ENCODE measurements at places on chromosomes 16 and 17.

GRCh38 chr16:4970010-4970409, 11.9 kb downstream of the SEC14L5 start:
- DNase-seq = no peak

DNA sequence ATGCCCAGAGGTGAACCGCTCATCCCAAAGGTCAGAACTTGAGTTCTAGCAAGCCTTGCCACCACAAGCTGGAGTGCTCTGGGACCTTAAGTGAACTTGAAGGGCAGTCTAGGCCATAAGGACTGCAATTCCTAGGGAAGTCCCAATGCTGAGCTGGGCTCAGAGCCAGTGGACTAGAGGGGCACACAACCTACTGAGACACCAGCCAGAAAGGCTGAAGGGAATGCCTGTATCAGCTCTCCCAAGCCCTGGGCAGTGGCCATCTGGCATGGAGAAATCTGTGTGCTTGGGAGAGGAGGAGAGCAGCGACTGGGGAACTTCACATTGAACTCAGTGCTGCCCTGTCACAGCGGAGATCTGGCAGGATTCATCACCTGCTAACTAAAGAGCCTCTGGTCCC, 201.3 kb downstream of the CEP112 start:
- no peak for DNase-seq

DNA sequence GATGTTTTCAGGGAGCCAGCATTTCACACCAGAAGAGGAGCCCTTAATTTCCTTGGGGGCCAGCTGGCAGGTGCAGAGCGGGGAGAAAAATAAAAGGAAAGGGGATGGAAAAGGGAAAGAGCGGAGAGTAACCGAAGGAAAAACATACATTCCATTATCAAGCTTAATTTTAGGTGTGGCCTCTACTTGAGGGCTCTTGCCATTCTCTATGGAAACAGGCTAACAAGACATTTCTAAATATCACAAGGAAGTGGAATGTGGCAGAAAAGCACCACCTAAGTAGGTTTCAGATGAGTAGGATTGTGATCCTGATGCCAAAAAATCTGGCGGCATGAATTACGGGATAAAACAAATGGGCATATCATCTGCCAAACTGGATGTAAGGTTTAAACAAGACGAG, 970 bp upstream of the DYNC1LI2 start:
- no peak for DNase-seq

DNA sequence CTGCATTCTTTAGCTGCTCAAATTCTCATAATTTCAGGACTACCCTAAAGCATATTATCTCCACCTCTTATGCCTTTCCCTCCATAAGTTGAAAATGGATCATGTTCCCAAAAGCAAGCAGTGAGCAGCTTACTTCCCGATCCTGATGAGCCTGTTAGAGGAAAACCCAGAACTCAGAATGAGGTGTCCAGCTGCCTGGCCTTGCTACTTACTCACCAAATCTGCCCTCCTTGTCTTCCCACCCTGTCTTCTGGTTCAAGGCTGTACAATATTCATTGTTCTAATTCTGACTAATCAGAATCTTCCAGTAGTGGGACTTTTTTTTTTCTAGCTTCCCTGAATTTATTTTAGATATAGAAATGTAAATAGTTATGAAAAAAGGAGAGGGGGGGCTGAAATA, 10.8 kb downstream of the LYRM1 start:
- no peak for DNase-seq

- DNase-seq = no peak
These were observed 22.0 kb downstream of the CLUH start for GRCh38 chr17:2689411-2690164.

GRCh38 chr16:79601931-79602627, 1.5 kb upstream of the MAF start:
- DNase-seq = peak; percentile 68

- DNase-seq = no peak
These were observed 536.9 kb downstream of the TMEM114 start for GRCh38 chr16:8053437-8053836.

DNA sequence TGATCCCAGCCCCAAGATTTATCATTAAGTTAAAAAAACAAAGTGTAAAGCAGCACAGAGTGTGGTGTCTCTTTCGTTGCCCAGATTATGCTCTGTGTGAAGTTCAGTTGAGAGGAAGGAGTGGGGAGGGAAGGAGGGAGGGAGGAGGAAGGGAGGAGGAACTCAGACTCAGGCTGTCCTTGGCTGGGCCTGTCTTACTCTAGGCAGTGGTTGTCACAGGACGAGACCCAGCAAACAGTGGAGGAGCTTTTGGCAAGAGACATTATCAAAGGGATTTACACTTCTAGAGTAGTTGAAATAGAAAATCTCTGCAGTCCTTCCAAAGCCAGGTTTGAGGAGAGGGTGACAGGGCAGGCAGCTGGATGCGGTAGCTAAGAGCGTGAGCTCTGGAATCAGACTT, 27.8 kb downstream of the KNOP1 start:
- no peak for DNase-seq

DNA sequence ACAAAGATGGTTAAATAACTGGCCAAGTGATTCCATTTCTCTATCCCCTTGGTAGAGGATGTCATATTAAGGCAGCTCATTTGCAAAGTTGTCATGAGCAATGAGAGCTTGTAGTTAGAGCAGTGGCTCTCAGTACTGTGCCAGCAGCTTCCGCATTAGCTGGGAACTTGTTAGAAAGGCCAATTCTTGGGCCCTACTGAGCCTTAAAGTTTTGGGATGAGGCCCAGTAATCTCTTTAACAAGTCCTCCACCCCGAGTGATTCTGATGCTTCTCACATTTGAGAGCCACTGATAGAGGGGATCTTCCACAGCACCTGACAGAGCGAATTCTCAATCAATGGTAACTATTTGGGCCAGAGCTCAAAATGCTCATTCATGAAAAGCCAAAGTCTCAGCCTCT, 20.2 kb upstream of the CCL1 start:
- DNase-seq = no peak

DNA sequence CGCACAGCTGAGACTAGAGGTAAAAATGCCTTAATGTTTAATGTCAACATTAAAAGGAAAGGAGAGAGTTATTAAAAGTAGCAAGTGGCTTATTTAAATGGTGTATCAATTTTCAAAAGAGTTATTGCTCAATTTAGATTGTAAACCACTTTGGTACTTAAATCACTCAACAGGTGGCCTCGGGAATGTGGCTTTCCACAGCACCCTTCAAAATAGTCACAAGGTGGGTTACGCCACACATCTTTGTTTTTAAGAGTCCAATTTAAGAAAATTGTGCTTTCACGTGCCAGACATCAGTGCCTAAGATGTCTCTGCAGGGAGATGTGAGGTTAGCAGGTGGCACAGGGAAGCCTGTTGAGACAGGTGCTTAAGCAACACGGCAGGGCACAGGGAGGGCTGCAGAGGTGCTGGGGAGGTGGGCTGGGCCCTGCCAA, 27.5 kb upstream of the ADCY7 start:
- no peak for DNase-seq

DNA sequence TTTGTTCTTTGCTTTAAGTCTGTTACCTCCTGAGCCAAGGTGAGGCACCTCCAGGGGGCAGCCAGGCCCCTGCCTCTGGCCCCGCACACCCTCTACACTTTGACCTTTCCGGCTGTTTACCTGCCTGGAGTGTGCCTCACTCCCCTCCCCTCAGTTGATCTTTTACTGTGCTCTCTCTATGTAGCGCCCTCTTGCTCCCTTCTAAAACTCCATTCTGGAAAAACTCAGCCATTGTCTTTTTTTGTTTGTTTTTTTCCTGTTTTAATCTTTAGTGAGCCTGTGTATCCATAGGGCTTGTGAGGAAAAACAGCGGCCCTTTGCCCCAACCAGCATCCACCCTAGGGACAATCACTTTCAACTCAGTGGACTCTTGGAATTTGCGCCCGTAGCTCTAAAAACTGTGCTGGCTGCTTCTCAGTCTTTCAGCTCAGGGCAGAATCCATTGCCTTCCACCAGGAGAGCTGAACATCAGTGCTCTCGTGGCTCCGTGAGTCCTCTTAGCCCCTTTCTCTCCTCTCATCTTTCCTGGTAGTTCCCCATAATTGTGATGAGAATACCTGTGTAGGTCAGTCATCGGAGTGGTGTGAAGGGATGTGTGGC, 4.3 kb downstream of the AMDHD2 start:
- no peak for DNase-seq

DNA sequence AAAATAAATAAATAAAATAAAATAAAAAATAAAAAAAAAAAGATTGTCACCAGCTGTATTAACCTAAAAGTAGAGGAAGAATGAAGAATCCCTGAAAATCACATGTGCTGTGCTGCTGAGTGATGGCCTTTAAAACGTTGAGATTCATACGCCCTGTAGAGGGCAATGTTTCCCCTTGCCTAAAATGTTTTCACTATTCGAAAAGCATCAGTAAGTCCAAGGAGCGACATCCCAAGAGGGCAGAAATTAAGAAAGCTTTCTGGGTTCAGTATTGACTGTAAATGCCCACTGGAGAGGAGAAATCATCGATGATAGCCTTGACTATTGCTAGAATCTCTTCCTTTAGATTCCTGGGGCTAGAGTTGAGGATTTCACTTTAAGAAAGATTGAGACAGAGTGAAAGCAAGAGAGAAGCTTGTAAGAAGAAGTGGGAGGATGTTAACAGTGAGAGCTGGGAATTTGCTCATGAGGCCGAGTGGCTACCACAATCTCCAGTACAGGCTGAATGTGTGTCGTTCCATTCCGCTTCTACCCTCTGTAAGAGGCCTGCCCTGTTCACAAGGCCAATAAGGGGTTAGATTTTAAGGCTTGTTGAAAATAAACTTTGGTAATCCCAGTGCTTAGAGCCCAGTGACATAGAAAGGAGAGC, 170.8 kb upstream of the FAM20A start:
- DNase-seq = no peak

DNA sequence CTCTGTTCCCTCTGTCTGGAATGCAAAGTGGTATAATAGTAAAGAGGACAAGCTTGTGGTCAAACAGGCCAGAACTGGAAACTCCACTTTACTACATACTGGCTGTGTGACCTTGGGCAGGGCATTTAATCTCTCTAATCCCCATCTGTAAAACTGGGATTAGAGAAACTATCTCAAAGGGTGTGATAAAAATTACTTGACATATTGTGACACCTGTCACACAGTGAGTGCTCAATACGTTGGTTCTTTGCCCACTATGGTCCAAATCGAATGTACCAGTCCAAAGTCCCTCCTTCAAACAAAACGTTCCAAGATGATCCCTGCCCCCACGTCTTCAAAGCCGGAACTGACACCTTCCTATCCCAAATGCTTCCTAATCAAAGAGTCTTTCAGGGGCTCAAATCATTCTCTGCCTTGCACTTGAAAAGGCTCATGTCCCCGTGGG, 734 bp downstream of the PGAP3 start:
- no peak for DNase-seq

DNA sequence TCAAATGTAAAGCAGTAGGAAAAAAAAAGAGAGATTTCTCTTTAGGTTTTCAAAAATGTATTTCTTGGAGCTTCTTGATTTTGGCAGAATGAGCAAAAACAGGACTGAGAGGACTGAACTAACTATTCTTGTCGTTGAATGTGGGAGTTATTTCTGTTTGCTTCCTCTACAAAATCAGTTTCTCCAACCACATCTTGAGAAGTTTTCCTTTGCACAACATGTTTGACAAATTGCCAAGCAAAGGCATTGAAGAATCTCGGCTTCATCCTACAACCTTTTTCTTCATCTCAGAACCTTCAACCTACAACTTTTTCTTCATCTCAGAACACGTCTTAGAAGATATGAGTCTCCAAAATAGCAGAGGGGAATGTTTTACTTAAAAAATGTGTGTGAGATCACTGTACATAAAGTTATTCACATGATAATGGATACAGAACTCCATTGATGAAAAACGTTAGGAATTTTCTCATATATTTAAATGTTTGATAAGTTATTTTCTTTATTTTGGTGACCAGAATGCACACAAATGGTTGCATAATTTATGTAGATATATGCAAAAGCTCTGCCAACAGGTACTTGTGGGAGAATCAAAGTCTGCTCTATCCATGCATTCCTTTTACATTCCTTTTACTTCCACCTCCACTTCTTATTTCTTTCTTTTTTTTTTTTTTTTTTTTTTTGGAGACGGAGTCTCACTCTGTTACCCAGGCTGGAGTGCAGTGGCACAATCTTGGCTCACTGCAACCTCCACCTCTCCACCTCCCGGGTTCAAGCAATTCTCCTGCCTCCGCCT, 370.0 kb downstream of the KCNJ2 start:
- DNase-seq = no peak

GRCh38 chr16:27202923-27203506, 311 bp upstream of the KDM8 start:
- peak; percentile 84 for DNase-seq

GRCh38 chr17:8375738-8376259, 705 bp downstream of the KRABD2 start:
- no peak for DNase-seq

- no peak for DNase-seq
These were observed 74.5 kb downstream of the MYH10 start for GRCh38 chr17:8556074-8556473.

DNA sequence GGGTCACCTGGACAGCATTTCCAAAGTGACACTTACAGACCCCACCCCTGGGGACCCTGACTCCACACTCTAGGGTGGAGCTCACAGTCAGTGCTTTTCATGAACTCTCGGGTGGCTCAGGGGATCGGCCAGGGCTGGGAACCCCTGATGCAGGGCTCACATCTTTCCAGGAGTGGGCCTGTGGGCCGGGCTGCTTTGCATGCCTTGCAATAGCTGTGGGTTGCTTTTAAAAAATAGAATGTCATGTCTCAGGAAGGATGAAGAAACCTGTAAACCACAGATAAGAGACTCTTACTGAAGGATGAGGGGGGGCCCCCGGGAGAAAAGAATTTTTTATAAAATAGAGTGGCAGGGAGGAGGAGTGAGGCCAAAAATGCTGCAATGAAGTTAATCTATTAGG, 40.2 kb downstream of the RBFOX3 start:
- no peak for DNase-seq

- DNase-seq = no peak
These were observed 788 bp upstream of the EXOC3L1 start for GRCh38 chr16:67190448-67191399.

- no peak for DNase-seq
These were observed 169.5 kb upstream of the CHMP6 start for GRCh38 chr17:80822021-80822699.

DNA sequence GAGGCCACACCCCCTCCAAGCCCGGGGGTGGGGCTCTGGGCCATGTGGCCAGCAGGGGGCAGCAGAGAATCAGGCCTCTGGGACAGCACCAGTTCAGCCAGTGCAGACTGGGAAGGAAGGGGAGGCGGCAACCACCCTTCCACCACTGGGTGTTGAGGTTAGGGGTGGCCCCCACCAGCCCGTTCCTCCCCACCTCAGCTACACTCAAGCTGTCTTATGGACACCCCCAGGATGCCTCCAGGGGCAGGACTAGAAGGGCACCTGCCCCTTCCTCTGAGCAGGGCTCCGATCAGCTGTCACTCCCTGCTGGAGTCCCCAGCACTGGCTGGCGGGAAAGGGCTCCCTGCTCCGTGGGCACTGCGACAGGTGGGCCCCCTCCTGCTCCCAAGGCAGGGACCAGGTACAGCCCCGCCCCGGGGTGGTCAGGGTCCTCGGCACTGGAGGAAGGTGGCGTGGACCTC, 21.8 kb downstream of the KATNB1 start:
- peak; percentile 88 for DNase-seq

- DNase-seq = no peak
These were observed 17.7 kb upstream of the EXOSC6 start for GRCh38 chr16:70269471-70269870.

Data from stimulated activated CD4-positive, alpha-beta T cell treated with anti-CD3 and anti-CD28 coated beads, Interleukin-1b, Interleukin-23, amount 100 ng/mL, for 4 hours (primary cell).